ENCODE measurements at places on chromosomes 4 and X. TPM values are rescaled to one million over a fixed set of nuclear protein-coding genes. Genes with fewer than 3 reads are reported as not detected.
A peak's percentile ranks its signal among the peaks of the same experiment; 100 is the strongest.

The CTAG1A gene
- not detected for polyA plus RNA-seq

DNA sequence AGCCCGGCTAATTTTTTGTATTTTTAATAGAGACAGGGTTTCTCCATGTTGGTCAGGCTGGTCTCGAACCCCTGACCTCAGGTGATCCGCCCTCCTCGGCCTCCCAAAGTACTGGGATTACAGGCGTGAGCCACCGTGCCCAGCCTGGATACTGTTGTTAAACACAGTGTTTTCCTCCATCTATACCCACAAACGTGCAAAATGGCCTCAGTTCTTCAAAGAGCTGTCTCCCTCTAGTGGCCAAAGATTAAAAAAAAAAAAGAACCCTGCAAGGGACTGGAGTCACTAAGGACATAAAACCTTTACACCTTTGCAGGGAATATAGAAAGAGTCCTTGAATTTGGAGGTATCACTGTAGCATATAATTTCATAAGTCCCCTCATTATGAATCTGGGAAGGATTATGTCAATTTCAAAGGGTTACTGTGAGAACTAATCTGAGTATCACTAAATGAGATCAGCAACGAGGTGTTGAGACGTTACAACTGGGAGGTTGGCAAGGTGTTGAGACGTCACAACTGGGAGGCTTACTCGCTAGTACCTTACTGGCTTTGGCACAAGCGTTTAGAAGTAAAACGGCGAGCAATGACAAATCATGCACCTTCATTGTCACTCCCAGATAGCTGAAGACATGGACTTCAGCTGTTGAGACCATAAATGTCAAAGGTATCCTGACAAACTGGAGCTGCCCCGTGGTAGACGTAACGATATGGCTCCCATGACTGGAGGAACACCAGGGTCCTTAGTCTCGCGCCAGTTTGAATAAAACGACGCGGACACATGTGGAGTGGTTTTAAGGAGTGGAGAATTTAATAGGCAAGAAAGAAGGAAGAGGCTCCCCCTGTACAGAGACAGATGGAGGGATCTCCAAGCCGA lies 33.4 kb upstream of the ENPP6 start:
- DNase-seq: peak; percentile 68

The CHST7 gene
- 4.1 TPM for polyA plus RNA-seq

DNA sequence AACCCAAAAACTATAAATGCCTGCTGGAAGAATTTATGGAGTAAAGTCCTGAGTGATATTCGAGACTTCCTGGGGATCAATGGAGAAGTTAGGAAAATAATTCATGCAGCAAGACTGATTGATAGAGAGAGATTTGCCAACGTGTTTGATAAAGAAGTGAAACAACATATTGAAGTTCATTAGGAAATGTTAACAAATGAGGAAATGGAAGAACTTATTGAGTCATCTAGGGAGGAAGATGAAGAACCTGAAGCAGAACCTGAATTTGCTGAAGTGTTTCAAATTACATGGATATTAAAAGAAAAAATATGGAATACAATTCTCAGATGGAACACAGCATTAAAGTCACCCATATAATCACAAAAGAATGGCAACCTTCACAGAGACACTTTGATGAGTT lies 39.0 kb downstream of the DDX60 start:
- DNase-seq: no peak

The RTL3 gene
- 2.2 TPM for polyA plus RNA-seq

The CCNA2 gene
- 22.7 TPM for polyA plus RNA-seq

The IBSP gene
- polyA plus RNA-seq: not detected

DNA sequence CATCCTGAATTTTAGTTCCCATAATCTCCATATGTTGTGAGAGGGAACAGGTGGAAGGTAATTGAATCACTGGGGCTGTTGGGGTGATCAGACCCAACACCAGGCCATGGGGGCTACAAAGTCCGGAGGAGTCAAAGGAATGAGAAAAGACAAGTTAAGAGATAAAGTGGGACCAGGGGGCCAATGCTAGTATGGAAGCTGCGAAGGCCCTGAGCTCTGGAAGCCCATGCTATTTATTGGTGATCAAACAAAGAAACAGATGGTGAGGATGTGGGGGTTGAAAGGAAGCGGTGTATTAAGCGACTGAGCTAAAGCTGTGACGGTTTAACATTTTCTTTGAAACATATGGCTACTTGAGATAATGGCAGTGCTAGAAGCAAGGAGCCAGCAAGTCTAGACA lies 132.8 kb downstream of the PDGFC start:
- no peak for DNase-seq

DNA sequence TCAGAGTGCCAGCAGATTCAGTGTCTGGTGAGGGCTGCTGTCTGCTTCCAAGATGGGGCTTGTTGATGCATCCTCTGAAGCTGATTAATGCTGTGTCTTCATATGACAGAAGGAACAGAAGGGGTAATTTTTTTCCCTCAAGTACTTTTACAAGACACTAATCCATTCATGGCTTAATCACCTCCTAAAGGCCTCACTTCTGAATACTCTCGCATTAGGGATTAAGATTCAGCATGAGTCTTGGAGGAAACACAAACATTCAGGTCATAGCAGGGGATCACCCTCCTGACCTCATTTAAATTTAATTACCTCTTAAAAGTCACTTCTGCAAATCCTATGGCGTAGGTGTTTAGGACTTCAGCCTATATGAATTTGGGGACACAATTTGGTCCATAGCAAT lies 1145.5 kb upstream of the PCDH10 start:
- no peak for DNase-seq

DNA sequence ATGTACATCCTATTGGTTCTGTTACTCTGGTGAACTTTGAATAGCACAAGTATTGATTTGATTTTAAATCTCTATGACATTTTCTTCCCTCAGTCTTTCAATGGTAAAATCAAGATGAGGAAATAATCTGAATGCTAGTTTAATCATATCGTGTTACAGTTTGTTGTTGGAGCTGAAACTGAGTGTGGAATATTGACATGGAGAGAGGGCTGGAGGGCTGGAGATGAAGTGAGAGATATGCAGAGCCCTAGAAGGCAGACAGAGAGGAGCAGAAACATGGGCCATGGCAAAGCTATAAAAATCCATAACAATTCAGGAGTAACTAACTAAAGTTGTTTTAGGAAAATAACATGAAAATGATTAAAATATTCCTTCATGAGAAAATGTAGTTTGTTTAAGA lies 141.1 kb downstream of the BANK1 start:
- no peak for DNase-seq

DNA sequence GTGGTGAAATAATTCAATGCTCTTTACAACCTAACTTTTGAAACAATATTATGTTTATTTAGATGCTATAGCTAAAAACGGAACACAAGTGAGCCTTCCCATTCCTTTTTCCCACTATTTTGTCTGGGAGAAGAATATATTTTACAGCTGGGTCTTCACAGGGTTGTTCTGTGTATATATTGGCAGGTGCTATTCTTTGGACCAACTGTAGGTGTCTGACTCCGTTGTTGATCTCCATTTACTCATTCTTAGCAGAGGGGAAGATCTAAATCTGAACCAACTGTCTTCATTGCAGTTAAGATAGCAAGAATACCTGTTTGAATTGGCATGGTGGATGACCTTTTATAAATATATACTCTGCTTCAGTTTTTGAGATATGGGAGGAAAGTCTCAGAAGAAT lies 257.4 kb downstream of the CFAP299 start:
- DNase-seq: peak; percentile 1

DNA sequence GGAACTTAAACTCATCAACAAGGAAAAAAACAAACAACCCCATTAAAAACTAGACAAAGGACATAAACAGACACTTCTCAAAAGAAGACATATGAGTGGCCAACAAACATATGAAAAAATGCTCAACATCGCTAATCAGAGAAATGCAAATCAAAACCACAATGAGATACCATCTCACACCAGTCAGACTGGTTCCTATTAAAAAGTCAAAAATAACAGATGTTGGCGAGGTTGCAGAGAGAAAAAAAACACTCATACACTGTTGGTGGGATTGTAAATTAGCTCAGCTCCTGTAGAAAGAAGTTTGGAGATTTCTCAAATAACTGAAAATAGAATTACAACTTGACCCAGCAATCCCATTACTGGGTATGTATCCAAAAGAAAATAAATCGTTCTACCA lies 28.7 kb downstream of the APLN start:
- no peak for DNase-seq

GRCh38 chr4:152265149-152265621 lies 270.7 kb downstream of the FBXW7 start:
- DNase-seq: no peak

DNA sequence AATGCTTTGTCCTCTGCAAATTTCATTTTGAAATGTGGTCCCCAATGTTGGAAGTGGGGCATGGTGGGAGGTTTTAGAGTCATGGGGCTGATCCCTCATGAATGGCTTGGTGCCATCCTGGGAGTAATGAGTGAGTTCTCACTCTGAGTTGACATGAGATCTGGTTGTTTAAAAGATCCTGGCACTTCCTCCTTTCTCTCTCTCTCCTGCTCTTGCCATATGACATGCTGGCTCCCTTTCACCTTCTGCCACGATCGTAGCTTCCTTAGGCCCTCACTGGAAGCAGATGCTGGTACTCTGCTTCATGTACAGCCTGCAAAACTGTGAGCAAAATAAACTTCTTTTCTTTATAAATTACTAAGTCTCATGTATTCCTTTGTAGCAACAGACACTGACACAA lies 262.0 kb downstream of the IL15 start:
- DNase-seq: no peak

The DMP1 gene
- polyA plus RNA-seq: not detected

- no peak for DNase-seq
Measured at GRCh38 chr4:114495471-114495928, 103.1 kb upstream of the UGT8 start.

The CACNA1F gene
- 0.03 TPM for polyA plus RNA-seq

DNA sequence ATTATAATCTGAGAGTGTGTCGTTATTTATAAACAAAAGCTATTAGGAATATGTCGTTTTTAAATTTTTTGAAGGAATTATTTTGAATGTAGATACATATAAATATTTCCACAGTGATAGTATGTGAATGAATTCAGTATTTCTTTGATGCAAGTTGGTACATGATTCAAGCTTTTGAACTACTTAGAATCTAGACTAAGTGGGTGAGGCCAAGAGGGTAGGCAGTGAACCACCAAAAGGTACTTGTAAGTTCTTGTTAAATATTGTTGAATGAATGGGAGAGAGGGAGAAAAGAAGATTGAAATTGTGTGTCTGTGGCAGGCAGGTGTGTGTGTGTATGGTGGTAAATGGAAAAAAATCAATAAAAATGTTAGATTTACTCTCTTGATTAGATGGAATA lies 69.6 kb downstream of the ARFIP1 start:
- no peak for DNase-seq

The MAGEA2B gene
- polyA plus RNA-seq: not detected

- DNase-seq: peak; percentile 58
Measured at GRCh38 chrX:34810916-34811315, 131.7 kb upstream of the FAM47B start.

DNA sequence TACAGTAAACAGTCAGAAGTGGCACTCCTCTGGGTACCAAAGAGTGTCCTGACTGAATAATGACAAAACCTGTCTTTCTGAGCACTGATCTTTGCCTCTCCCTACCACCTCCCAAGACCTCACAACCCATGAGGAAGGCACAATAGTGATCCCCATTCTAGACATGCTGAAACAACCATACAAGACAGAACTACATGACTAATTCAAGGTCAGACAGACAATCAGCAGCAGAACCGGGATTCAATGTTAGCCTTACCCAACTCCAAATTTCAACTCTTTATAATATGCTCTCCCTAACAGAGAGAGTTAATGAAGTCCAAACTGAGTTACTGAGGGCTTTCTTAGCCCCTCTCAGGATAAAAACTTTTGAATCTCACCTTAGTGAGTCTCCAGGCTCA lies 71.0 kb downstream of the IRF2 start:
- no peak for DNase-seq

DNA sequence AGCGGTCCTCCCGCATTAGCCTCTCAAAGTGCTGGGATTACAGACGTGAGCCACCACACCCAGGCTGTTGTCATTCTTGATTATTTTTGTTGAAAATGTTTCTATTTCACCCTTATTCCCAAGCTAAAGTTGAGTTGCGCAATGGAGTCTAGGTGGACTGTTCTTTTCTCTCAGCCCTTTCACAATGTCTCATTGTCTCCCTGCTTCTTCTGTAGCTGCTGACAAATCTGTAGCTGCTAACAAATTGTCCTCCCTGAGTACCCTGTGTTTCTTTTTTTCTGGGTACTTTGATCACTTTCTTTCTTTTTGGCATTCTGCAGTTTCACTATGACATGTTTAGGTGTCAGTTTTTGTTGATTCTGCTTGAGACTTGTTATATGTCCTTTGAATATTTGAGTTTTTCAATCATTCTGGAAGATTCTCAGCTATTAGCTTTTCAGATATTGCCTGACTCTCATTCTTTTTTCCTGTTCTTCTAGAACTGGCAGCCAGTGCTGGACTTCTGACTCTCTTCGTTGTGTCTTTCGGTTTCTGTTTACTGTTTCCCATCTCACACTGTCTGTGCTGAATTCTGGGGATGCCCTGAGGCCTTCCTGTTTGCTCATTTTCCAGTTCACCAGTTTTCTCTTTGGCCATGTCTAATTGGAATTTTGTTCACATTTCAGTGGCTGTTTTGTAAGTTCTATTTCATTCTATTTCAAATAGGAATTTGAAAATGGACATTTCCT lies 6.6 kb downstream of the ABCD1 start:
- DNase-seq: no peak

The RPA4 gene
- not detected for polyA plus RNA-seq

Measured in muscle of leg (tissue), 16 donors.